Left colon (tissue), 2 donors: ENCODE measurements at places on chromosomes 2 and 18. TPM values are rescaled to one million over a fixed set of nuclear protein-coding genes. Genes with fewer than 3 reads are reported as not detected.

GRCh38 chr2:167750675-167751074, 496.7 kb downstream of the STK39 start:
- DNase-seq = no peak

DNA sequence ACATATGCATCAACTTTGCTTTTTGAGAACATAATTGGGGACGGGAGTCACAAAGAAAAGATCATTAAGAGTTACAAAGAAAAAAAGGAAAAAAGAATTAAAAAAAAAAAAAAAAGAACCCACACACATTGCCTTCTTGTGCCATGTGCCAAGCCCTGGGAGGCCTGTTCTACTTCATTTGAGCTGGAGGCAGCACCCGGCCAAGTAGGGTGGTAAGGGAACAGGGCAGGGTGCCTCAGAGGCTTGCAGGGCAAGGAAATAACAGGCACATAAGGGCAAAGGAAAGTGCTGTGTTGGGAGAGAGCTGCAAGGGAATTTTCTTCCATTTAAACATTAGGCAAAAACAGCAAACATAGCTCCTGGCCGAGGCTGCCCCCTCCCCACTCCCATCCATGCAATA, 418.0 kb downstream of the TMEM182 start:
- DNase-seq = peak; percentile 48

- no peak for DNase-seq
Measured at GRCh38 chr2:50948681-50949080, 83.3 kb downstream of the NRXN1 start.

DNA sequence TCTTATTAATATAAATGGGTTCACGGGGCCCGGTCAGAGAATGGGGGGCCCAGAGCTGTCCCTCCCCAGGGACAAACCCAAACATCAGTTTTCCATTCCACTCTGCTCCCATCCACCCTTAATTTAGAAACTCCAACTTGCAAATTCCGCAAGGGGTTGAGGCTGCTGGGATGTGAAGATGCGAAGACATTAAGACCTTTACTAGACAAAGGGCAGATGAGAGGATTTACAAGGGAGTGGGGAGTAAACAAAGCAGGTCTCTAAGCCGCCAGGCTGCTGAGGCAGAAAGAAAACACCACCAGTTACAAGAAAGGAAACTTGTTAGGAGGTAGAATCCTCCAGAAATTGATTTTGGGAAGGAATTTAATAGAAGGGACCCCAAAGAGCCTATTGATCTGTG, 33.1 kb downstream of the MARCO start:
- DNase-seq = no peak

DNA sequence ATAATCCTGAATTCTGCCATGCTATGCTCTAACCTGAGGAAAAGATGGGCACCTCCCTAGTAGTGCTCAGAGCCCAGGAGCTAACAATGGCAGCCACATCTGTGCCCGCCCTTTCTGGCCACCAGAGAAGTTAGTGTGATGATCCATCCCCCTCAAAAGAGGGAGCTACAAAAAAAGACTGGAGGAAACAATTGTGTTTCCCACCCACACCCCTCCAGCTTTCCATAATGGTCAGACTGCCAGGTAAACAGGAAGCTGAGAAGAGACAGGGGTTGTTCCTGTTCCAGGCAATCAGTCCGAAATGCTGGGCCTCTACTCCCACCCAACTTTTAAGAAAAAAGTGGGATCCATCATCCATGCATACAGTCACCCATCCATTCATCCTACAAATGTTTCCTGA, 3.2 kb downstream of the TBC1D8 start:
- no peak for DNase-seq

GRCh38 chr2:239910851-239911640, 114.1 kb downstream of the NDUFA10 start:
- DNase-seq = no peak

DNA sequence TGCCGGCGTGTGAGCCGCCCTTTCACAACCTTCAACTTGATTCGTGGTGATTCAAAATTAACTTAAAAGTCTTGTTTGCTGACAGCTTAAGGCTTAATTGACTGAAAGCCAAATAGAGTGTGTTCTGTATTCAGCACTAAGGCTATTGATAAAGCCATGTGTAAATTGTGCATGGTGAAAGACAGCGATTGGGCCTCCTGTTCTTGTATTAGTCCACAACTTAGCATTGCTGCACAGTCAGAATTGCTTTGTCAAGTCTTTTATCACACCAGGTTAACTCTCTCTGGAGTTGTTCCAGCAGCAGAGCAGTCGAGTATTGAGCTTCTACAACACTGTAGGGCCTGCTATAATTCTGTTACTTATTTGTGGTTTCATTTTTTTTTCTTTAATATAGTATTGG, 210.1 kb downstream of the WDR7 start:
- DNase-seq = no peak

- no peak for DNase-seq
Measured at GRCh38 chr2:14656146-14656545, 23.6 kb downstream of the LRATD1 start.

DNA sequence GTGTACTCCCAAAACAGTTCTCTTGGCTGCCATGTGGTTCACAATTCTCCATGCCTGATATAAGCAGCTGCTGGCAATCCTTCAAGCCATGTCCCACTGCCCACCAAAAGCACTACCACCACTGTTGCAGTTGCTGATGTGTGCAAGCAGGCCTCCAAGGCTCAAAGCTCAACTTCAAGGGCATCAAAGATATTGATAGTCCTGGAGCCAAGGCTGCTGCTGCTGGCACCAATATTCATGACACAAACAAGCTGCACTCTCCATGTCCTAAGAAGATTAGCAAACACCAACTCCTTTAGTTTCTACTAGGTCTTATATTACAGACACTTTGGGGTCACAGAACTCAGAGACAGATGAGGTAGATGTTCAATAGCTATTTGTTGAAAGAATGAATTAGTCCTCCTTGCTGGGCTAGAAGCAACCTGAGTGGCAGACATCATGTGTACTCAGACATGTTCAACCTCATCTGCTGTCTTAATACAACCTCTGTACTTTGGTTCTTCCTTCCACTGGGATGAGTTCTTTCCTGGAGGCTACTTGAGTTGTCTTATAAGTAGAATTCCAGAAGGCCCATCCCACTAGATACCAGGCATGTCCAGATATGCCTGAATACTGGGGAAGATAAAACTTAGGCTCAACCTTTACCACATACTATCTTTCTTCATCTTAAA, 104.5 kb upstream of the UGP2 start:
- DNase-seq = no peak

DNA sequence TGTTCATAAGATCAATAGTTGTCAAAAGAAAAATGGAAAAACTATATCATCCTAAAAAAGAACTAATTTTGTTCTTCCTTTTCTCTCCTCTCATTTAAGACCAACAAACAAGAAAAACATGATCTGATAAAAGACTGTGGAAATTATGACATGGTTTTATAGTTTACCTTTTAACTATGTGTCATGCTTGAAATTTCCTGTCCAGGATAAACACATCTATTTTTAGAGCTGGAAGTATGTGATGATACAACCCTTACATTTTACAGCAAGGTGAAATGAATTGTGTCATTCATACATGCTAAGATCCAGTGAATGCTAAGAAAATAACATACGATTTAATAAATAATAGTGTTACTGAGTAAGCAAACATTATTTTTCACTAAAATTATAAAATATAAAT, 89.9 kb downstream of the GULP1 start:
- DNase-seq = no peak

DNA sequence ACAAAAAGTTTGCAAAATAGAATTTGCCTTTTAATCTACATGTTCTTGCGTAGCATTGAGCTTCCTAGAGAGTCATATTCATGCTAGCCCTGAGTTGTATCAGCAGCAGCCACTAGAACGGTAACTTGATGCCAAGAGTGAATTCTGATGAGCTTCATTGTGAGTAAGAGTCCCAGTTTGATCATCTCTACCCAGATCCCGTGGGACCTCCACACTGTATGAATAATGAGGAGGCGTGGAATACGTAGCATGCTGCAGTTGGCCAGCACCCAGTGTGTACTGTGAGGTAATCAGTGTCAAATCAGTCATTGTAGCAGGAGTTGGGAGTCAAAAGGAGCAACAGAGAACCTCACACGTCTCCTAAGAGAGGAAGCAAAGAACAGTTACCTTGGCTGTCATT, 197.9 kb downstream of the NEDD4L start:
- no peak for DNase-seq

DNA sequence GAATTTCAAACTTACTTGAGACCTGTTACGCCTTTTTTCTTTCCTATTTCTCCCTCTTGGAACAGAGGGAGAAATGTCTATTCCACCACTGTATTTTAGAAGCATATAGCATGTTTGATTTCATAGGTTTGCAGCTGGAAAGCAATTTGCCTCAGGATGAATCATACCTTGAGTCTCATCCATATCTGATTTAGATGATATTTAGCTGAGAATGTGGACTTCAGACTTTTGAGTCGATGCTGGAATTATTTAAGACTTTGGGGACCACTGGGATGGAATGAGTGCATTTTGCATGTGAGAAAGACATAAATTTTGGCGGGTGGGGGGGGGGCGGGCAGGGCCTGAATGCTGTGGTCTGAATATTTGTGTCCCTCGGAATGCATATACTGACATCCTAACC, 282.7 kb upstream of the STON1 start:
- DNase-seq = no peak

- DNase-seq = no peak
Measured at GRCh38 chr18:77006305-77007175, 126.0 kb downstream of the MBP start.

- DNase-seq = no peak
Measured at GRCh38 chr18:45549290-45549689, 66.0 kb upstream of the SLC14A2 start.

DNA sequence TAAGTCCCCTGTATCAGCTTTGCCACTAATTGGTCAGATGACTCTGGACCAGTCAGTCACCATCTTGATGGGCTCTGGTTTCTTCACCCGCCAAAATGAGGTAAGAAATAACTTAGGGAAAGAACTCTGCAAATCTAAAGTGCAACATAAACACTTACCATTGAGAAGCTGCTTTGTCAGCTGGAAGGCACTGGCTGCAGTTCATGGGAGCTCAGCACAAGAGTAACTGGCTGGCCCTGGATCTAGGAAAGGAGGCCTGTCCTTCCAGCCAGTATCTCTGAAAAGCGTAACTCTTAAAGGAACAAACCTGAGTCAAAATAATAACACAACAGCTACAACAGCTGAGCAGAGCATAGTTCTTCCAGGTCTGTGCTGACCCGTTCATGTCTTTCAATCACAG, 123.9 kb downstream of the CACNB4 start:
- DNase-seq = no peak

GRCh38 chr2:202950592-202950991, 38.5 kb downstream of the CARF start:
- DNase-seq = no peak

- DNase-seq = no peak
Measured at GRCh38 chr2:223772363-223772762, 65.0 kb downstream of the AP1S3 start.

- DNase-seq = no peak
Measured at GRCh38 chr2:13522917-13523821, 806.4 kb downstream of the TRIB2 start.

- no peak for DNase-seq
Measured at GRCh38 chr2:215379039-215379438, 56.8 kb downstream of the FN1 start.

DNA sequence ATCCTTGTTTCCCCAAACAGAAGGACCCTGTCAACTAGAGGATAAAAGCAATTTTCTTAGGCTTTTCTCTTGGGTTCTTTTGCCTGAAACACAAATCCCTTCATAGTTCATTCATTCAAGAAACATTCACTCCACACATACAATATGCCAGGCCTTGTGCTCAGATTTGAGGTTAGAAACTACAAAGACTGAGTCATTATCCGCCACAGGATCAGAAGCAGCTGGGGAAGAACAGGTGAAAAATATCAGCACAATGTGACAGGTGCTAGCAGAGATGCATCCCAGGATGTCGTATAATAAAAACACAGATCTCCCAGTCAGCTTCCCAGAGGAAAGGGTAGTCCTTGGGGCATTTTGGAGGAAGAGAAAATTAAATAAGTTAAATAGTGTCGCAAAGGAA, 172.4 kb downstream of the LRATD1 start:
- DNase-seq = no peak

- DNase-seq = no peak
Measured at GRCh38 chr18:36769172-36769571, 59.6 kb downstream of the TPGS2 start.

DNA sequence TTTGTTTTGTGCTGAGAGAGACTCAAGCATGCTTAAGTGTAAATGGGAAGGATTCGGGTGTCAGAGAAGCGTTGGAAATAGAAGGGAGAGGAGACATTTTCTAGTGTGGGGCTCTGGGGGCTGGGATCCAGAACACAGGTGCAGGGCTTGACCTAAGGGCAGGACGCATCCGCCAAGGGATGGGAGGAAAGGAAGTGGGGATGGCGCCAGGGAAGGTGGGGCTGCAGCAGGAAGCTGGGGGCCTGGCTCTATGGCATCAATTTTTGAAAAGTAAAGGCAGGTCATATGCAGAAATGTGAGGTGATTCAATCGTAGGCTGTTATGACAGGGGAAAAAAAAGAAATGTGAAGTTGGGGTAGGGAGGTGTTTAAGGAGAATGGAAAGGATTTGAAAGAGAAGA, 143.2 kb upstream of the SERTAD2 start:
- no peak for DNase-seq

- DNase-seq = no peak
Measured at GRCh38 chr18:23539296-23539695, 36.0 kb downstream of the RMC1 start.

GRCh38 chr2:184305105-184305504, 293.2 kb upstream of the ZNF804A start:
- no peak for DNase-seq

DNA sequence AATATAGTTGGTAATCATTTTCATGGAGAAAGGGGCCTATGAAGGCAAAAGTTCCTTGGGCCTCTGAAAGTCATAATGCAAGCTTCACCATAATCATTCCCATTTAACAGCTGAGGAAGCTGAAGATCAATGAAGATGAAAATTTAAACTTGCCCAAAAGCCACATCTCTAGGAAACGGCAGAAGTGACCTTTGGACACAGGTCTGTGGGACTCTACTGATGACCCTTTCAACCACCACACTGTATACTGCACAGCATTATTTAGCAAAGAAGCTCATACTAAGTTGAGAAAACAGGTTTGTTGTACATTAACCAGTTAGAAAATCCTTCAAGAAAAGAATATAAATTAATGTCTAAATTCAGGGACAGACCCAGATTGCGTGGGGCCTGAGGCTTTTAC, 51.6 kb upstream of the ACTR3 start:
- no peak for DNase-seq

GRCh38 chr2:141611-142010, 95.3 kb upstream of the FAM110C start:
- DNase-seq = no peak

- no peak for DNase-seq
Measured at GRCh38 chr2:164928101-164928673, 27.1 kb downstream of the SLC38A11 start.

GRCh38 chr2:236291476-236291875, 27.3 kb upstream of the ASB18 start:
- no peak for DNase-seq

The FER1L5 gene
- total RNA-seq = 0.08 TPM

The MAPK4 gene
- total RNA-seq = 0.12 TPM

The MSH2 gene
- total RNA-seq = 12.2 TPM

The SCN2A gene
- total RNA-seq = 0.14 TPM

The TLX2 gene
- total RNA-seq = not detected

The METTL5 gene
- total RNA-seq = 42.2 TPM

The FAM237A gene
- not detected for total RNA-seq

The BOLL gene
- total RNA-seq = not detected
